ENCODE measurements at places on chromosomes 1 and 21. TPM values are rescaled to one million over a fixed set of nuclear protein-coding genes. Genes with fewer than 3 reads are reported as not detected.

The DDR2 gene
- 54.4 TPM for total RNA-seq

The ADAMTS4 gene
- 2.5 TPM for total RNA-seq

The AADACL3 gene
- not detected for total RNA-seq

The CFAP107 gene
- total RNA-seq, result 2.7 TPM

The VWA1 gene
- total RNA-seq, result 44.5 TPM

The GNG12 gene
- 17.9 TPM for total RNA-seq

The ELAVL4 gene
- 1.0 TPM for total RNA-seq

The ITGB2 gene
- total RNA-seq, result 0.80 TPM

The ZBTB37 gene
- 11.5 TPM for total RNA-seq

Data from type B pancreatic cell (in vitro differentiated cells).